ENCODE measurements at places on chromosomes 11 and 22.
A peak's percentile ranks its signal among the peaks of the same experiment; 100 is the strongest.

GRCh38 chr11:92845805-92846204, 123.6 kb upstream of the MTNR1B start:
- no peak for DNase-seq

- no peak for DNase-seq
Observed at GRCh38 chr22:50438305-50439275, 36.2 kb downstream of the SBF1 start.

DNA sequence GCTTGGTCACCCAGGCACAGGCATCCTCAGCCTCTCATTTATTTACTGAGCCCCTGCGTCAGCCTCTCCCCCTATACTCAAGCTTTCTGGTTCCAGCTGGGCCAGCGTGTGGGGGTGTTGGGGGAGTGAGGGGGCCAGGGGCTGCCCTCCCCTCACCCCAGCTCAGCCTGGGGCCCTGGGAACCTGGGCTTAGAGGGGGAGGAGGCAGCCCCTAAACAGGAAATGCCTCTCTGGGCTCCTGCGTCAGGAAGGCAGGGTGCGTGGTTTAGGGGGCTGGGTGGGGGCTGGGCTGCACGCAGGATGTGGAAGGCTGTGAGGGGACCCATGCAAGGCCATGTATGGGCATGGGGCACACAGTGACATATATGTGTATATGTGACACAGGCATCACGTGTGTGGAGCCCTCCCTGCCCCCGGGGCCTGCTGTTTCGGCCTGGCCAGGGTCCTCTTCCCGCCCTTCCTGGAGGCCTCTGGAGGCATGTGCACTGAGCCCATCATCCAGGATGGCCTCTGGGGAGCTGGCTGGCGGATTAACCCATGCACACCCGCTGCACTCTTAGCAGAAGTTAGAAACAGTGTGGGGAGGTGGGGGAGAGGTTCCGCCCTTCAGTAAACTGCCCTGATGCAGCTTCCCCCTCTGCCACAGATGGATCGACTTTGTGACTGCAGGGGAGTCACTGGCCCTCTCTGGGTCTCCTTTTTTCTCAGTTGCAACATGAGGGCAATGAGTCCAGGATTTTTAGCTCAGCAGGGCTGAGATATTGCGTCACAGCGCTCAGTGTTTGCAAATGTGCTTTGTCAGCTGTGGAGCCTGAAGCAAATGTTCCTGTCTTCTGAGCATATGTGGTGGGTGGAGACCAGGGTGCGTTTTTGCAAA, 1.1 kb upstream of the CD248 start:
- peak; percentile 92 for DNase-seq

- no peak for DNase-seq
Observed at GRCh38 chr11:97506076-97506759, 1116.4 kb downstream of the JRKL start.

GRCh38 chr11:88353386-88353785, 15.8 kb upstream of the CTSC start:
- no peak for DNase-seq

- peak; percentile 78 for DNase-seq
Observed at GRCh38 chr22:49826603-49827270, 936 bp downstream of the BRD1 start.

DNA sequence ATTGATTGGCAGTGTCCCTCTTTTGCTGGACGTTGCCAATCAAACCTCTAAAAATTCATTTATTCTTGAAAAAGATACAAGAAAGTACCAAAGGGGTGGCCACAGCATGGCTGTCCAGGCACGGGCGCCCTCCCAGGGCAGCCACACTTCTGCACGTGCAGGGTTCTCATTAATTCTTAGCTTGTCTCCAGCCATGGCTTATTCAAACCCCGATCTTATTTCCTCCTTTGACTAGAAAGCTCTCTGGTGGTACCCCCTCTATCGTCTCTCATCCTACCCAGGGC, 123.9 kb downstream of the CTTN start:
- DNase-seq: no peak

- no peak for DNase-seq
Observed at GRCh38 chr22:49331223-49331815, 496.4 kb downstream of the BRD1 start.

GRCh38 chr11:95849087-95849825, 59.0 kb downstream of the CEP57 start:
- DNase-seq: peak; percentile 84
